ENCODE measurements at places on chromosomes 5 and 9. TPM values are rescaled to one million over a fixed set of nuclear protein-coding genes. Genes with fewer than 3 reads are reported as not detected.

DRD1 gene
- 14.4 TPM for total RNA-seq

PCDHB5 gene
- total RNA-seq = 7.5 TPM

FRRS1L gene
- total RNA-seq = 127 TPM

HTR4 gene
- 7.9 TPM for total RNA-seq

CSF2 gene
- total RNA-seq = not detected

ORM2 gene
- not detected for total RNA-seq

MPDZ gene
- 84.4 TPM for total RNA-seq

STC2 gene
- total RNA-seq = 0.50 TPM

EGFL7 gene
- 83.4 TPM for total RNA-seq

ADGRD2 gene
- total RNA-seq = not detected

GABRA1 gene
- total RNA-seq = 274 TPM

ADAMTS2 gene
- 5.2 TPM for total RNA-seq

ASPN gene
- 0.26 TPM for total RNA-seq

CENPH gene
- total RNA-seq = 2.5 TPM

FOXD4L6 gene
- total RNA-seq = 0.30 TPM

COL23A1 gene
- 3.5 TPM for total RNA-seq

CYFIP2 gene
- 398 TPM for total RNA-seq

C5 gene
- total RNA-seq = 5.3 TPM

IARS1 gene
- total RNA-seq = 109 TPM

NCS1 gene
- 412 TPM for total RNA-seq

SV2C gene
- 11.2 TPM for total RNA-seq

IFNB1 gene
- not detected for total RNA-seq

TXNDC8 gene
- not detected for total RNA-seq
